ENCODE measurements at places on chromosomes 4 and X.

DNA sequence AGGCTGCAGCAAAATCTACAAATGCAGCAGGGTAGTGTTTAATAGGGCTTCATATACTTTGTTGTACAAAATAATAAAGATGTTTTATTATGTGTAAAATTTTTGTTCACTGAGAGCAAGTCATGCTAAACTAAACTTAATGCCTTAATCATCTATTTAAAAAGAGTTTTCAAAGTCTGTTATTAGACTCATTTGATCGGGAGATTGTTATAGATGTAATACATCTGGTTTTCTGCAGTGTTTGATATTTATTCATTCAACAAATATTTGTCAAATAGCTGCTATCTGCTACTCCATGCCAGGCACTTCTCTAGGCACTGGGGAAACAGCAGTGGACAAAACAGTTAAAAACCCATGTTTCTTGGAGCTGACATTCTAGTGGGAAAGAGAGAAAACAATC, 233.6 kb downstream of the FMR1NB start:
- no peak for DNase-seq

DNA sequence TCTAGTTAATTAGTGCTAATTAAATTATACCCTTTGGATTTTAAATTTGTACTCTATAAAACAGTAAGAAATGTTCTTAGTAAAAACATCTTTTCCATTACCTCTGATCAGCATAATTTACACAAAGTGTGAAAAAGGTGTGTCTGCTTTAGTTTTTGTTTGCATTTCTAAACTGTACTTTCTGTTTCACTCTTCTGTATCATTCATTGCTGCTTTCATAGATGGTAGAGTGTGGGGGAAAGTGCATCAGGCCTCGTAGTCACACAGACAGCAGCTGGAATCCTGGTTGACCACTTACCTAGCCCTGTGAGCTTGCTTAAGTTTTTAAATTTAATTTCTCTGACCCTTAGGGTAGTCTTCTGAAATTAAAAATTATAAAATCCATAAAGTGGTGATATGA, 275.4 kb upstream of the PITX2 start:
- DNase-seq = no peak

DNA sequence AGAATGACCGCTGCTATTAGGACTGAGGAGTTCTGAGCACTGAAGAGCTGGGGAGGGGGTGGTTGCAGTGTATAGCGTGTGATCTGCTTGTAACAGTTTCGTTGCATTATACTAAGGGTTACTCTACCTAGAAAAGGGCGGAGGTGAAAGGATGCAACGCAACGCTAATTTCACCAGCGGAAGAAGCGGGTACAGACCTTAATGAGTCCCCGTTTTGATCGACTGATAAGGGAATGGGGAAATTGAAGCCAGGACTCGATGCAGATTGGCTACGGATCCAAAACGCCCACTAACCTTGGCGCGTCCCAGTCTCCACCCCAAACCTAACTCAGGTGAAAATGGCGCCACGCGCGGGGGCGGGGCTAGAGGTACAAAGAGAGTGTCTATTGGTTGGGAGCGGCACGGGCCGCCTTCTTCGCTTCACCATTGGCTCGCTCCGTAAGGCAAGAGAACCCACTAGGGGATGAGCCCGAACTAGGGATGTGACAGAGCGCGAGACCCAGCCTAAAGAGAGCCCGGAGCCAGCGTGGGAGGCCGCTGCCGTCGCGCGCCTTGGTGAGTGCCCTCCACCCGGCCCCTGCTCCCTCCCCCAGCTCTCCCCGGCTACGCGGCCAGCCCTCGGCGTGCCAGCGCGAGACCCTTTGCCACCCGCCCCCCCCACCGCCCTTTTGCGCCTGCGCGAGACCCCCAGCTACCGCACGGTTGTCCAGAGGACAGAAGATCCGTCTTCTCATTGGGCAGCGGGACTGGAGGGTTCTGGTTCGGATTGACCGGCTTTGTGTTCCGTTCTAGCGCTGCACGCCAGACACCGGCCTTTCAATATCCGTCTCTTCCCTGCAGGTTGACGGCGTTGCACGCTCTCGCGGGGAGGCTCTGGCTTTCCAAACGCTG, at the start of gene EBP:
TSS of gene EBP (plus strand) at position 456 of the 891 bp plus-strand sequence. CDS start 1,964 bp downstream, outside the sequence.
- peak; percentile 97 for DNase-seq

DNA sequence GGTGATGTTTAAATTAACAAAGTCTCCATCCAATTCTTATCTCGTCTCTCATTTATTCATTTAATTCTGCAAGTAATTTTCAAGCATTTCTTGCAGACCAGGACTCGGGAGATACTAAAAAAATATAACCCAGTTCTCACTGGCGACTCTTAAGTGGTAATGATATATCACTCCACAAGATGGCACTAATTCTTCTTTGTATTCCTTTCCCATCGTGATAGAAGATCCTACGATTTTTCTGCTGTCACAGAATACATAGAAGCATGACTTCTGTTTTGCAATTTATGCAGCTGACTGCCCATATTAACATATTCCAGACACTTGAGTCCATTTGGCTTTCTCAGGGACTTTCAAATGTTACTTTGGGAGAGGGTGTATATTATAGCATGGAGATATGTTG, 64.0 kb upstream of the FGF13 start:
- DNase-seq = peak; percentile 37

DNA sequence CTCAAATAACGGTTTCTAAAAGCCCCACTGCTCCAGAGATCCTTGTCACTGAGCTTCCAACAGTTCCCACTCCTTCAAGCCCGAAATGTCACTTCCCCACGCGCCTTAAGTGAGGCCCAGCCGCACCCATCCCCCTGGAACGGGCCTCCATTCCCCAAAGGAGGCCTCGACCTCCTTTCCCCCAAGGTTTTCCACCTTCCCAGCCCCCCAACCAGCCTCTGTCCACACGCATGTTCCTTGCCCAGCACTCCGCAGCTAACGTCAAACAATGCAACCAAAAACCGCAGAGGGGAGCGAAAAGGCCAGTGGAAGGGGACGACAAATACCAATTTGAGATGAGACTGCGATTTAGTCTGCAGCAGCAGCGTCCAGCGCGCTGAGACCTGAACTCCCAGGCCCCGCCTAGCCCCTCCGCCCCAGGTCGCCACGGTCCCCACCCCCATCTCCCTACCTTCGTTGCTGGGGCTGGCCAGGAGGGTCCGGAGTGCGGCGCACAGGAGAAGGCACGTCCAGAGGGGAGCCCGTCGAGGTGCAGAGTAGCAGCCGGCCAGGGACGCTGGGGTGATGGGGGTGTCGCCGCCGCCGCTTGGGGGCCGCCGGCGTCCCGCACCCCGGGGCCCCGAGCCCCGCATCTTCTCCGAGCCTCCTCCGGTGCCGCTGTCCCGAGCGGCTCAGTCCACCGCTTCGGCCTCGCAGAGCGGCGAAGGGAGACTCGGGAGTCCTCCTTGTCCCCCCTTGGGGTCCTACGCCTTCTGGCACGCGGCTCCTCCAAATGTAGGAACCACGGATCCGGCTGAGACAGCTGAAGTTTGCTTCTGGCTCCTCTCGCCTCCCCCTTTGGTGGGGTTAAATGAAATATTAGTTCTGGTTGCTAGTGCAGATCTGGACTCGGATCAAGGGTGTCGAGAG, 924 bp downstream of the EPHA5 start:
- no peak for DNase-seq

DNA sequence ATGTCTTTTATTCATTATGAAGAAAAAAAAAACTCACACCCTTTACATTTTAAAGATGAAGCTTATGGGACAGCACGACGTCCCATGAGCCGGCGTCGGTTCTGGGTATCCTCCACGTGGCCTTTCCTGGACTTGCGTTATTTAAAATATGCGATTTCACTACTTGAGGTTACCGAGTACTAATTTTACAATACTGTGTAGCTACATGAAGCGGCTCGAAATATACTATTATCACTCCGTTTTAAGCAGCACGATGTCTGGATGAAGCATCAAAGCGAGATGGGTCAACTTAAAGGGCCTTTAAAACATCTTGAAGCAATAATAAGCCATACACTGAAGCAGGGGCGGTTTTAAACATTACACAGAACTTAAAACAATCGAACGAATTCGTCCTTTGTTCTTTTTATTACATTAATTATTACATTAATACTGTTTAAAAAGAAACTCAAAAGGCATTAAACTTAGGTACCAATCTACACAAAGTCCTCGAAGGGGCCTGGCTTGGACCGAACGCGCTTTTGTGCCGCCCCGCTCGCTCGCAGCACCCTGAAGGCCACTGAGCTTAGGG, 1.4 kb upstream of the KLF3 start:
- no peak for DNase-seq

GRCh38 chrX:74179990-74180389, 124.0 kb upstream of the ZCCHC13 start:
- no peak for DNase-seq

DNA sequence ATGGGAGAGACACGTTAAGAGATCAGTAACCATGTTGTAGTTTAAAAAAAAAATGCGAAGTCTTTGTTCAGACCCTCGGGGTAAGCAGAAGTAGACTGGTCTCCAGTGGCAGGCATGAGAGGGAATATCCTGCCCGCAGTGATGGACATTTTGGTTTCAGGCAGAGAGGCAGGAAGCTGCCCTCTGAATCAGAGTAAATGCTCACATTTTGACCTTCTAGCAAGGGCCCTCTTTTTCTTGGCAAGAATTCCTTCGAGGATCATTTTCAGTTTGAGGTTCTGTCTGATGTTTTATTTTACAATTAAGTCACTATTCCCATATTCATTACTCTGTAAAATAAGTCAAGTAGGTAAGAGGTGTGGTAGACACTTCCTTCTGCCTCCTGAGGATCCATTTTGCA, 28.4 kb downstream of the SORBS2 start:
- DNase-seq = no peak

- DNase-seq = no peak
Measured at GRCh38 chr4:68349279-68349648, 626 bp downstream of the YTHDC1 start.

DNA sequence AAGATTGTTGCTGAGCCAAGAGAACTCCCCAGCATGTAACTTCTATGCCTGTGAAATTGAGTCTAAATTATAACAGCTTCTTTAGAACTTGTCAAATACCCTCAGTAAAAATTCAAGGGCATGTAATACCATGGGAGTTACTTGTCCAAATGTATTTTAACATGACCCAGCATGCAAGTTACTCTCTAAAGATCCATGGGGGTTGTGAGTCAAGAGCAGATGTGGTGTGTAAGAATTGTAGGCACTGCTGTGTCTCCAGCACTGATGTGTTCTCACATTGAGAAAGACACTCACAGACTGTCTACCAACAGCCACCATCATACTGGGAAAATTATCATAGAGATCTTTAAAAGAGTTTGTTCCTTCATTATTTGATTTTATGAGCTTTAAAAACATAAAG, 237.4 kb upstream of the IL1RAPL1 start:
- DNase-seq = no peak

GRCh38 chr4:98544141-98544817, 114.1 kb downstream of the TSPAN5 start:
- no peak for DNase-seq

DNA sequence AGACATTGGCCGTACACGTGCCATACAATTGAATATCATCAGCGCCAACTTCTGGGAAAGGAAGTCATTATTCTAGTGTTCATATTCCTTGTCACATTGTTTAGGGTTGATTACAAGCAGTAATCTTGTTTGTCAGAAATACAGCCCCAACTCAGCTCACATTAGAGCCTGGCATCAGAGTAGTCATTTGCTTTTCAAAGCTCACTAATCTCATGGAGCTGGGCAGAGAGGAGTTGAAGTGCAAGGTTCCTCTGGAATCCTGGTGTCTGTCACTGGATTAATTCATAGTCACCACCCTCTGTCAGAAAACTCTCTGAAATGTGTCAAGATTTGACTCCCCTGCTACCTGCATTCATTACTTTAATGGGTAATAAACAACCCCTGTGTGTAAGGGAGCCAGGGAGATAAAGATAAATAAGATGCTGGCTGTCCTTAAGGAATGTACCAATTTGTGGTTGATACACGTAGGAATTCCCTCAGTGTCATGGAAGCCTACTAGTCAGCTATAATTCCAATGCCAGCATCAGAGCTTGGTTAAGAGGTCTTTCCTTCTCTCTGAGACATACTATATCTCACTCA, 43.7 kb upstream of the S100G start:
- DNase-seq = no peak

DNA sequence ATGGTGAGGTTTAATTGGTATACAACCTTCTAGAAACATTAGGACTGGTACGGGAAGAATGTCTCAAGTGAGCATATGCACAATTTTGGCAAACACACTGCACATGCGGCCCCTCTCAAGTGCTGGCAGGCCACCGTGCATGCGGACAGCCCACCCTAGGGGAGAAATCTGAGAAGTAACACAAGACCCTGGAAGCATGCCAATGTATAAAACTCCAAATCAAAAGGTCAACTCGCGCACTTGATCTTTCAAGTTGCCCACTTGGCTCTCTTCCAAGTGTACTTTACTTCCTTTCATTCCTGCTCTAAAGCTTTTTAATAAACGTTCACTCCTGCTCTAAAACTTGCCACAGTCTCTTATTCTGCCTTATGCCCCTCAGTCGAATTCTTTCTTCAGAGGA, 488.3 kb downstream of the CFAP47 start:
- no peak for DNase-seq

GRCh38 chr4:137608085-137608484, 75.8 kb upstream of the PCDH18 start:
- no peak for DNase-seq

GRCh38 chr4:124526331-124526730, 186.2 kb downstream of the ANKRD50 start:
- DNase-seq = no peak

- DNase-seq = no peak
Measured at GRCh38 chr4:77127215-77127614, 29.8 kb upstream of the CCNG2 start.

DNA sequence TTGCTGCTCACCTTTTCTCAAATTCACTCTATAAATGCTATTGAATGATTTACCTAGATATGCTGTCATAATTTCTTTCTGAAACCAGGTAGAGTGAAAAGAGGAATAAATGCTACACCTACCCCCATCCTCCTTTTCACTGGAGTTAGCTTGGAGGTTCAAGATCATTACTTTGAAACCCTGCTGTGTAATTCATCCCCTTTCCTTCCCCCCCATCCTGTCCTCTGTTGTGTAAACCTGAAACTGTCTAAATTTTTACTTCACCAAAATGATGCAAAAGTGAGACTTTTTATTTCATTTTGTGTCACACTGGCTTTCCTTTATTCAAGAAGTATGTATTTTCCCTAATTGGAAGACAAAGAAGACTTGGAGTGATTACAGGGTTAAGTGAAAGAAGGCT, 5.4 kb downstream of the ZCCHC18 start:
- no peak for DNase-seq

DNA sequence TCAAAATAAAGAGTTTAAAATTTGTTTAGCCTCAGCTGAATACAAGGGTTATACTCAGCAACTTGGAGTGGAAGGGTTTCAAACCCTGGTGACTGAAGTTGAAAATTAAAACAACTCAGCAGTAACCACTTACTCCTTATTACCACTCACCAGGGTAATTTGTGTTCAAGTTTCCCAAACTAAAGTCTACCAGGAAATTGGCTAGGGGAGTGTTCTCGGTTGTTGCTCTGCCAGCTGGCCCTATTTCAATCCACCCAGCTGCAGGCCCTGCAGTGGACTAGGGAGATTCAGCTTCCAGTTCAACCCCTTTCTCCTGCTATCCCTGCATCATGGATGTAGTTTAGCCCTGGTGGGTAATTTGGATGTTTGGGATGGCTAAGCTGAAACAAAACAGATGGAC, 37.8 kb upstream of the EXOC1L start:
- DNase-seq = peak; percentile 4

Data from RPMI8226 (cell line).